ENCODE measurements at places on chromosomes 13 and 19.
A peak's percentile ranks its signal among the peaks of the same experiment; 100 is the strongest.

GRCh38 chr19:49450405-49450804, 1.2 kb downstream of the PIH1D1 start:
- no peak for DNase-seq

GRCh38 chr19:48085076-48085475, 25.5 kb downstream of the PLA2G4C start:
- DNase-seq, result no peak

- no peak for DNase-seq
These were observed 49.3 kb downstream of the IFT88 start for GRCh38 chr13:20616059-20616797.

GRCh38 chr19:48194041-48194843, 23.8 kb downstream of the ZSWIM9 start:
- DNase-seq, result peak; percentile 68

- no peak for DNase-seq
These were observed 59.5 kb upstream of the SLITRK1 start for GRCh38 chr13:83941701-83942335.

- no peak for DNase-seq
These were observed 130.6 kb downstream of the DLEU7 start for GRCh38 chr13:50712881-50713280.

- no peak for DNase-seq
These were observed 3.7 kb downstream of the GTF3A start for GRCh38 chr13:27428160-27428559.

GRCh38 chr13:51308781-51309180, 30.7 kb upstream of the SERPINE3 start:
- DNase-seq, result no peak

DNA sequence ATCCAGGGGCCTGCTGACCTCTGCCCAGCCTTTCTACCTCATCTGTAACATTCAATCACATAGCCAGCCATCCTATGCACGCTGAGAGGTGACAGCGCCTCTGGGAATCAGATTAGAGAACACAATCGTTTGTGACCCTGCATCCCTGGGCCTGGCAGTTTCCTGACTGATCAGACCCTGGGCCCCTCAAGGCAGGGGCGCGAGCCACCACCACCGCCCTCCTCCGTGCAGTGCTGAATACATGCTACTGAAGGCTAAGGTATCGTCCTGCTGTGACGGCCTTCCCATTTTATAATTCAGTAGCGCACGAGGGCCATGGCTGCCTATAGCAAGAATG, 1.3 kb downstream of the TMTC4 start:
- DNase-seq, result no peak

DNA sequence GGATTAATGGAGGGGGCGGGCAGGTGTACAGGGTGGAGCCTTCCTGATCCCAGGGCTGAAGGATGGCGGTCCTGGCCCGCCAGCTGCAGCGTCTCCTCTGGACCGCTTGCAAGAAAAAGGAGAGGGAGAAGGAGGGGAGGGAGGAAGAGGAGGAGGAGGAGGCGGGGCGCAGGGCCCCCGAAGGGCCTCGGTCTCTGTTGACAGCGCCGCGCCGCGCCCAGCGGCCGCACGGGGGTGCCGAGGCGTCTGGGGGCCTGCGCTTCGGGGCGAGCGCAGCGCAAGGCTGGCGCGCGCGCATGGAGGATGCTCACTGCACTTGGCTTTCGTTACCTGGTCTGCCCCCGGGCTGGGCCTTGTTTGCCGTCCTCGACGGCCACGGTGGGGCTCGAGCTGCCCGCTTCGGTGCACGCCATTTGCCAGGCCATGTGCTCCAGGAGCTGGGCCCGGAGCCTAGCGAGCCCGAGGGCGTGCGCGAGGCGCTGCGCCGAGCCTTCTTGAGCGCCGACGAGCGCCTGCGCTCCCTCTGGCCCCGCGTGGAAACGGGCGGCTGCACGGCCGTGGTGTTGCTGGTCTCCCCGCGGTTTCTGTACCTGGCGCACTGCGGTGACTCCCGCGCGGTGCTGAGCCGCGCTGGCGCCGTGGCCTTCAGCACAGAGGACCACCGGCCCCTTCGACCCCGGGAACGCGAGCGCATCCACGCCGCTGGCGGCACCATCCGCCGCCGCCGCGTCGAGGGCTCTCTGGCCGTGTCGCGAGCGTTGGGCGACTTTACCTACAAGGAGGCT, at the start of gene PPM1N:
PPM1N (plus strand) TSS at position 33 of the 785 bp plus-strand sequence; CDS start at position 63, 30 bp downstream.
- DNase-seq, result no peak

GRCh38 chr13:95156208-95156607, 145.0 kb downstream of the ABCC4 start:
- DNase-seq, result no peak

GRCh38 chr13:78054157-78054556, 135.5 kb upstream of the EDNRB start:
- no peak for DNase-seq

DNA sequence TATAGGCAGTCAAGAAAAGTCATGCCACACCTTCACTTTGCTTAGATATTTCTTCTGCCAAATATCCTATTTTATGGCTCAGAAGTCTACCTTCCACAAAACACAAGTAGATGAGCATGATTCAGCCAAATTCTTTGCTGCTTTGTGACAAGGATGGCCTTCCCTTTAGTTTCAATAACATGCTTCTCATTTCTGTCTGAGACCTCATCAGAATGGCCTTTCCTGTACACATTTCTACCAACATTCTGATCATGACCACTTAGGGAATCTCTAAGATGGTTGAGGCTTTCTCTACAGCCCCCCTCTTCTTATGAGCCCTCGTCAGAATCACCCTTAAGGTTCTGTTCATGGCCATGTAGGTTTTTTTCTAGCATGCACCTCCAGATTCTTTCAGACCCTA, 96.2 kb downstream of the COL4A2 start:
- DNase-seq, result no peak

GRCh38 chr13:50257646-50258045, 242.4 kb downstream of the KCNRG start:
- no peak for DNase-seq

DNA sequence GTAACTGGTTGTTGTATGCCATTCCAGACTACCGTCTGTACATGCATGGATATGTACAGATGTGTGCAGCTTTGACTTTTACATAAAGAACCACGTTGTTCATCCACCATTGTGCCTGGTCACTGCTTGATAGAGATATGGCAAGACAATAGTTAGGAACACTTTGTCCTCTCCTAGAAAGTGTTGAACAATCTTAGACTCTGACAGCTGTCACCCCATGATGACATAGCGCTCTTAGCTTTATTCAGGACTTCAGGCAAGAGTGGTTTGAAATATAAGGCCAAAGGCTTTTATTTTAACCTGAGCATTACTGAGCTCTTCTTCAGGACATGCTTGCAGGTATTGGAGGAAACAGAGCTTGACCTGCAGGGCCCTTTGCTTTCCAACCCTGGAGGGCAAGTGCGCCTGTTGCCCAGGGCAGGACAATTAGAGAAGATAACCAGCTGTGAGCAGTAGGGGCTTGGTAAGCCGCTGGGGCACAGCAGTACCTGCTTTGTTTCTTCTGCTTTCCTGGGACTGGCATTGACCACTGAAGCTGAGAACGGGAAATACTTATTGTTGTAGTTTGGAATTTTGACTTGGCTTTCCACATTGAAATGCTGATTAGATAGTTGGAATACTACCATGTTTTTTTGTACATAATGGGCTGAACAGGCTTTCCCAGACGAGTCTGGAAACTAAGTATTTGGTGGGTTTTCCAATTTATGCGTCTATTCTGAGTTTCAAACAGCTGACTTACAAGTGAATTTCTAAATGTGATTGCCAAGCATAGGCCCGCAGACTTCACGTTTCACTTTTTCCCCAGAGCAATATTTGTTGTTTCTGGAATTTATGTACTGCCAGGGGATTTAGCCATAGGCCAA, 51.1 kb downstream of the GARRE1 start:
- DNase-seq, result no peak

DNA sequence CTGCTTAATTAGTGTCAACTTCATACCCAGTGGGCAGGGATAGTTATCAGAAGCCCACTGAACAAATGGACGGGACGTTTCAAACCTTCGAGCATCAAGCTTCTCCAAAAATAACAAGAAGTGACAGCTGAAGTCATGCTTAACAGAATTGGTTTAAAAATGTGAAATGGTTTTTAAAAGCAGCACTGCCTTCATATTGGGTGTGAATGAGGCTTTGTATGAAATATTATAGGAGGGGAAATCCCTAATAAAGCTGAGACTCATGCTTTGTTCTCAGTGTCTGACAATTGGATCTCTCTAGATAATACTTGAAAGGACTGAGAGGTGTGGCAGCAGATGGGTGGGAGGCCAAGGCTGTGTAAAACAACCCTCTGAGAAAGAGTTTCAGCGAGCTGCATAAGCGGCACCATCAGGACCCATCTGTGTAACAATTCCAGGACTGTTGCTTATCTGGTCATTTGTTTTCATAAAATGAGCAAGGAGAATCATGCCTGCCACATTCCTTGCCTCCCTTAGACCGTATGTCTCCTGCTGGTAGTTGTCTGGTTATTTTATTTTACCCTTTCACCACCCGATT, 667.7 kb downstream of the DIAPH3 start:
- no peak for DNase-seq

GRCh38 chr19:32936065-32936464, 35.7 kb downstream of the CEP89 start:
- no peak for DNase-seq

GRCh38 chr13:99507551-99507950, 6.3 kb downstream of the TM9SF2 start:
- no peak for DNase-seq

DNA sequence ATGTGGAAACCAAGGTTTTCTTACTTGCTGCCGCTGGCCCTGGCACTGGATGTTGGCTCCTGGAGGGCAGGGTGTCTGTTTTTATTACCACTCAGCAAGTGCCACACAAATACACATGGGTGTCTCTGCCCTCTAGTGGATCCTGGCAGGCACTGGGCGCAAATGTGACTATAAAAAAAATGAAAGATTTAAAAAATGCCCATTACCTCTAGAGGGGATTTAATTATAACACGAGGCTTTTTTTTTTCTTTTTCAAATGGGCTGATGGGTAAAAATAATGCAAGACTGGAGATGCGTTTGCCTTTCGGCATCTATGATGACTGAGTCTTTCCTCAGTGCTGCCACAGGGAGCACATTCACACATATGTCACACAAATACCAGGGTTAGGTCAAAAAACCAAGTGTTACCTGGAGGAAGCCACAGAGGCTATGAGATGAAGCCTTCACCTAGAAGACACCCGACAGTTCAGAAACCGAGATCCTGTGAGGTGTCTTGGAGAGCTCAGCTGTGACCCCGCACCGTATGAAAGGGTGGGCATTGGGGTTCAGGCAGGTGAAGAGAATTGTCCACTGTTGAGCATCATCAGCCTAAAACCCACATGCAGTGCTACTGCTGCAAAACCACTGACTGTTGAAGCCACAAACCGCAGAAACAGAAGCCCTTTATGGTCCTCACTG, 25.7 kb downstream of the CHAMP1 start:
- DNase-seq, result peak; percentile 84

DNA sequence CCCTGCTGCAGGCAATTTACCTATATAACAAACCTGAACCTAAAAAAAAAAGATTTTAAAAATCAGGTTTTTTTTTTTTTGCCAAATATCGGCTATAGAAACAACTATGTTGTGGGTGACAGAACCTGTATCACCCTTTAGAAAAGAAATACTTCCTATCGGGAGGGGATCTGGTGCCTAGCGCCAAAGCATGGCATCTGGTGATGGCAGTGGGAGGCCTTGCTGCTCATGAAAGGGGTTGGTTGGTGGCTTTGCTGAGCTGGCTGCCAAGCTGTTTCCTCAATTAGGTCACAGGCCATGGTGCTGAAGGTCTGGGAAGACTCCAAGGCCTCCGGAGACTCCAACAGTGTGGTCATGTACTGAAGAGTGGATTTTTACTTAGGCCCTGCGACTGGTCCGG, 328.5 kb downstream of the KLF5 start:
- no peak for DNase-seq

DNA sequence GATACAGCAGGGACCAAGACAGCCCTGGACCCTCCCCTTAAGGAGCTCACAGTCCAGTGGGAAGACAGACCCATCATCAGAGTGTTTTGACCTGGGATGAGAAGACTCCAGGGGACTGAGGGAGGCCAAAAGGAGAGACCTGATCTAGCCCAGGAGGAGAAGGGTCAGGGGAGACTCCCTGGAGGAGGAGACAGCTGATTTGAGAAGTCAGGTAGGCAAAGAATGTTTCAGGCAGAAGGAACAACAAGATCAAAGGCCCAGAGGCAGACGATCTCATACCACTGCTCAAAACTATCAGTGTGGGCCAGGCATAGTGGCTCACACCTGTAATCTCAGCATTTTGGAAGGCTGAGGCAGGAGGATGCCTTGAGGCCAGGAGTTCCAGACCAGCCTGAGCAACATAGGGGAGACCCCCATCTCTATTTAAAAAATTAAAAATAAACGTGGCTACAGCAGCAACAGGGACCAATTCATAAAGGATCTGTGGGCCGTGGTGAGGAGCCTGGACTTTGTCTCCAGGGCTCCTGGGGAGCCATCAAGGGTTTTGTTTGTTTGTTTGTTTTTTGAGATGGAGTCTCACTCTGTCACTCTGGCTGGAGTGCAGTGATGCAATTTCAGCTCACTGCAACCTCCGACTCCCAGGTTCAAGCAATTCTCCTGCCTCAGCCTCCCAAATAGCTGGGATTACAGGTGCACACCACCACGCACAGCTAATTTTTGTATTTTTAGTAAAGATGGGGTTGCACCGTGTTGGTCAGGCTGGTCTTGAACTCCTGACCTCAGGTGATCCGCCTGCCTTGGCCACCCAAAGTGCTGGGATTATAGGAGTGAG, 2.2 kb upstream of the COX6B1 start:
- DNase-seq, result no peak

GRCh38 chr13:114048443-114048842, 74.6 kb upstream of the C13orf46 start:
- no peak for DNase-seq

GRCh38 chr13:105426441-105426840, 1109.0 kb downstream of the EFNB2 start:
- DNase-seq, result no peak

- no peak for DNase-seq
These were observed 5.4 kb downstream of the MTMR6 start for GRCh38 chr13:25281935-25282332.

DNA sequence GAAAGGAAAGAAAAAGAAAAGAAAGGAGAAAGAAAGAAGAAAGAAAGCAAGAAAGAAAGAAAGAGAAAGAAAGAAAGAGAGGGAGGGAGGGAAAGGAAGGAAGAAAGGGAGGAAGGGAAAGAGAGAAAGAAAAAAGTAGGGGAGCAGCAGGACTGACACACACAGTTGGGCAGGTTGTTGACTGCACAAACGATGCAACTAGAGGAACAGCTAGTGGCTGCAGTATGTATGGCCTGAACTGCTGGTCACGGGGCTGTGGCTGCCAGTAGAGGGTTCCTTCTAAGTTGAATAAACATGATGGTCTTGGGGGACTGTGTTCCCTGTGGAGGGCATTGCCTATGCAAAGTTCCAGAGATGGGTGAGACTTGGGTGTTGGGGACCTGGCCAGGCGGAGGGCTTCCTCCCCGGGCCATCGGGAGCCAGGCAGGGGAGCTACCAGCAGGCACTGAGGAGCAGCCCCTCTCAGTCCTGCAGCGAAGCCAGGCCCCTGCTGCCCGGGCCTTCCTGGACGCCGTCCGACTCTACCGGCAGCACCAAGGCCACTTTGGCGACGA, 16.7 kb upstream of the COLGALT1 start:
- peak; percentile 78 for DNase-seq
